ENCODE measurements at places on chromosomes 3 and 15. TPM values are rescaled to one million over a fixed set of nuclear protein-coding genes. Genes with fewer than 3 reads are reported as not detected.

GRCh38 chr3:171829841-171830517 is 13.2 kb upstream of the TMEM212 start:
- peak; percentile 86 for DNase-seq

DNA sequence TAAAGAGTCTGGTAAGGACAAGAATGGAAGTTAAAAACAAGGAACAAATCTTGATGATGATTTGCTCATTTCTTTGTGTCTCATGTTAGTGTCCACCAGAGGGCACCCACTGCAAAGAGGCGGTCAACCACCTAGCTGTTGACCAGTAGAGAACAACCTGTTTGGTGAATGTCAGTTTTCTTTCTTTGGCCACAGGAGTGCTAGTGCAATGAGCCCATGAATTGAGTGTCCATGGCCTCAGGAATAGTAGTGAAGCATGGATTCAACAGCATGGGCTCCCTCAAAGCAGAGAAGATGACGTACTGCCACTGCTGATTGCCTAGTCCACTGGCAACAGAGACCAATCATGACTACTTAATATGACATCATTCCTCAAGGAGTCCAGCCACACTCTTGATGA is 10.7 kb upstream of the CNTN6 start:
- peak; percentile 71 for DNase-seq

DNA sequence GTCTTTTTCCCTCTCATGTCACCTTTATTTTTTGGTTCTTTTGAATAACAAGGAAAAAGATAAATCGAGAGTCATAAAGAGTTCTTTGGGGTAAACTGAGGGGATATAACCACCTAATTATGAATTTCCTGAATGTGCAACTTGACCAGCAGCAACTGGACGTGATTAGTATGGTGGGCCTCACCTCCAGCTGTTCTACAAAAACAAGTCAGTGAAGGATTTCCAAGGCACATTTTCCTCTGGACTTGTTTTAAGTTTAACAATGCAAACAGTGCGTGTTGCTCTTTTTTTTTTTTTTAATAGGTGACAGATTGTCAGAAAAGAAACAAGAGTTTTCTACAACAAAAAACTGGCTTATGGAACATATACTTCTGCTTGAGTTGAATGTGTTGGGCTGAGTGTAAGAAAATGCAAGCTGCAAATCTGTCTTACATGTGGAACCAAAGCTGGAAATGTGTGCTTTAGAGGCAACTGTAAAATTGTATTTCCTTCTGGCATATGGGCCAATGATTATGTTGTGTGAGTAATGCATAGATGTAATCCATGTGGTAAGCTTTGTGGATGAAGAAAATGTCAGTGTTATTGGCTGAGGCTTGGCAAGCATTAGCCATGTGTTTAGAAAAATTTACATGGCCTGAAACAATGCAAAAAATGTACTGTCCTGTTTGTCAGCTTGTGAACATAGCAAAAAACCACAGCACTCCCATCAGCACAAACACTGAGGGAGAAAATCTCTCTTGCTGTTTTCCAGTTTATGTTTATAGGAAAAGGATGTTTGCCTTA is 44.5 kb upstream of the FNDC3B start:
- DNase-seq: no peak

GRCh38 chr15:80034629-80035028 is 24.8 kb upstream of the ZFAND6 start:
- DNase-seq: no peak

DNA sequence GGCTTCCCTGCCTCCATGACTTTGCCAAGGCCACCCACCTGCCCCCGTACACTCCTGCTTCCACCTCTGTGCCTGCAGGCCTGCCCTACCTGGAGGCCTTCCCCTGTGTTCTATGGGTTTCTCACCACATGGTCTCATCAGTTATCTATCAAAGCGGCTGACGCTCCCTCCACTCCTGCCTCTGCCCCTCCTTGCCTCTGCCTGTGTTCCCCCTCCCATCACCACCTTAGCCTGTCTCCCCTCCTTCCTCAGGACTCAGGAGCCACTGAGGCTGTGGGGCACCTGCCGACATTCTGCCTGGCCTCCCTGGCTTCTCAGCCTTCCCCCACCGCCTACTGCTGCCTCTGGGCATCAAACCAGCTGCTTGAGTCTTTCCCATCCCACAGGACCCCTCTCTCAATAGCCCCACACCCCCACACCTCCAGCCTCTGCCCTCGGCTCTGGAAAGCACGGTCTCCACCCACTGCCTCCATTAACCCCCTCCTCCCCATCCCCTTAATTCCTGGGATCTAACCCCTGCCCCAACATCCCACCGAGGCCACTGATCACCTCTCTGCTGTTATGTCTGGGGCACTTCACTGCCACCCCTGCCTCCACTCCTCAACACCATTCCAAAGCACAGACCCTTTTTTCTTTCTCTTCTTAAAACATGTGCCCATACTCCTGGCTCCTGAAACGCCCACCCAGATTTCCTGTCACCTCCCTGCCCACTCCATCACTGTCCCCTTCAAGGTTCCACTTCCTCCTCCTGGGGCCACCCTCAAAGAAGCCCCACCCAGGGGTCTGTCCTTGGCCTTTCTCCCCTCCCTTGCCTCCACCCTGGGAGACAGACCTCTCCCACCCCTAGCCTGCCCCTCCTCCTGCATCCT is 24.4 kb upstream of the CYP11A1 start:
- DNase-seq: no peak

DNA sequence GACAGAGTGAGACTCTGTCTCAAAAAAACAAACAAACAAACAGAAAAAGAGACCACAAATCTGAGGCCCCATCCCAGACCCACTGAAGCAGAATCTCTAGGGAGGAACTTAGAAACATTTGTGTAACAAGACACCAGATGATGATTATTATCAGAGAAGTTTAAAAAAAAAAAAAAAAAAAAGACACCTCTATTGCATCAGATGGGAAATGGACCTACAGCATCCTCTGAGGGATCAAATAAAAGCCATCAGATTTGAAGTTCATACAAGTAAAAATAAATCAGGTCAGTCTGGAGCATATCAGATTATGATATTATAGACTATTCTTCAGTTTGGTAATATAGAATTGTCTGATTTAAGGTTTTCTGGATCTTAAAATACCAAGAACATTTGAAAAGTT is 21.9 kb upstream of the LIPC start:
- DNase-seq: no peak

The SLC27A2 gene
- total RNA-seq: 14.0 TPM

The IQCB1 gene
- 25.0 TPM for total RNA-seq

The SLC2A2 gene
- total RNA-seq: 0.95 TPM

The EPB42 gene
- not detected for total RNA-seq
